ENCODE measurements at places on chromosomes 13 and 19.

- DNase-seq: no peak
Observed at GRCh38 chr19:57338877-57339276, 12.2 kb upstream of the ZNF304 start.

DNA sequence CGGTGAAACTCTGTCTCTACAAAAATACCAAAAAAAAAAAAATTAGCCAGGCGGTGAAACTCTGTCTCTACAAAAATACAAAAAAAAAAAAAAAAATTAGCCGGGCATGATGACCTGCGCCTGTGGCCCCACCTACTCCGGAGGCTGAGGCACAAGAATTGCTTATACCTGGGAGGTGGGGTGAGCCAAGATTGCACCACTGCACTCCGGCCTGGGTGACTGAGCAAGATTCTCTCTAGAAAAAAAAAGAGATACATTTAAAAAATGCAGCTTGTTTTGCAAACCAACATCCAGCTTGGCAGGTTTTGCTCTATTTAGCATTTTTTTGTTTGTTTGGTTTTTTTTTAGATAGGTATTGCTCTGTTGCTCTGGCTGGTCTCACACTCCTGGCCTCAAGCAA is 6.7 kb upstream of the PGPEP1 start:
- no peak for DNase-seq

GRCh38 chr13:77725071-77725470 is 27.6 kb downstream of the SLAIN1 start:
- DNase-seq: no peak

DNA sequence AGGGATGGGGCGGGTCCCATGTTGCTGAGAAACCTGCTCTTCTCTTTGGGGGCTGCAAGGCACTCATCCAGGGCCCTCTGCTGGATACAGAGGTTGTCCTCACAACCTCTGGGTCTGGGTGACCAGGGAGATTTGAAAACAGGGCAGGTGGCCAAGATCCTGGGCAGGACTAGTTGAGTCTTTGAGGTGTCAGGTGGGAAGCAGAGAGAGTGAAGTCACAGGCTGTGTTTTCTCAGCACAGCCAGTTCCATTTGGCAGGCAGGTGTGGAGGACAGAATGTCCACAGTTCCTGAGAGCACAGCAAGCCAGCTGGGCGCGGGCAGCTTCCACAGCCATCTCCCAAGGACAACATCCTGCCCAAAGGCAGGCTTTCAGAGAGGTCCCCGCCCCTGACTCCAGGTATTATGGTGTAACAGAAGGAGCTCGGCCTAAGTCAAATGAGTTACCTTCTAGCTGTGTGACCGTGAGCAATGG is 118.8 kb downstream of the NUFIP1 start:
- DNase-seq: no peak

DNA sequence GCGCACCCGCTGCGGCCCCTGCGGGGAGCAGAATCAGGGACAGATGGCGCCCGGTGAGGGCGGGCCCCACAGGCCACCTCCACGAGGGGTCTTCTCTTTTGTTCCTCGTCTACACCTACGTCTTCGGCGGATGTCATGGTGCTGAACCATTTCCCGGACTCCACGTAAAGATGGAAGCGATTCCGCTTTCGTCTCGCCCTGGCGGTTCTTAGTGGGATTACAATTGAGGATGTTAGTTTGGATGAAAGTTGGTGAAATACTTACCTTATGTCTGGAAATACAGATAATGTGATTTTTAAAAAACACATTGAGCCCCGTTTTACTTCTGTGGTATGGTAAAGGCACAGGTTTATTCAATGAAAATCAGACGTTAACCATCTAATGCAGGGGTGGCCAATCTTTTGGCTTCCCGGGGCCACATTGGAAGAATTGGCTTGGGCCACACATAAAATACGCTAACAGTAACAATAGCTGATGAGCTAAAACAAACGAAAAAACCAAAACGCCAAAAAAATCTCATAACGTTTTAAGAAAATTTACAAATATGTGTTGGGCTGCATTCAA is 1.4 kb upstream of the ZMYM5 start:
- DNase-seq: peak; percentile 65

DNA sequence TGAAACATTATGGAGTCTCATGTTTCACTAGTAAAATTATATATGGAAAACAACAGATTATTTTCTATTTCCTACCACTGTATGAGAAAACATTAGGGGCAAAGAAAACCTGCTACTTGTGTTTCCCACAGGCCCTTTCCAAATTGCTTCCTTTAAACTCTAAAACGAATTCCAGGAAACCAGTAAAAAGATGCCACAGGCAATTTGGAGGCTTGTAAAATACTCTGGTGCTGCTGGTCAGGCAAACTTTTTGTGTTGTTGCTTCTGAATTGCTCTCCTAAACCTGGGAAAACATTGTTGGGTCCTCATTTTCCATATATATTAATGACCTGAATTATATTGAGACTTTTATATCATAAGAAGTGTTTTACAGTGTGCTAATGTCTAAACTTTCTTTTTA is 141.5 kb downstream of the TDRD3 start:
- no peak for DNase-seq

DNA sequence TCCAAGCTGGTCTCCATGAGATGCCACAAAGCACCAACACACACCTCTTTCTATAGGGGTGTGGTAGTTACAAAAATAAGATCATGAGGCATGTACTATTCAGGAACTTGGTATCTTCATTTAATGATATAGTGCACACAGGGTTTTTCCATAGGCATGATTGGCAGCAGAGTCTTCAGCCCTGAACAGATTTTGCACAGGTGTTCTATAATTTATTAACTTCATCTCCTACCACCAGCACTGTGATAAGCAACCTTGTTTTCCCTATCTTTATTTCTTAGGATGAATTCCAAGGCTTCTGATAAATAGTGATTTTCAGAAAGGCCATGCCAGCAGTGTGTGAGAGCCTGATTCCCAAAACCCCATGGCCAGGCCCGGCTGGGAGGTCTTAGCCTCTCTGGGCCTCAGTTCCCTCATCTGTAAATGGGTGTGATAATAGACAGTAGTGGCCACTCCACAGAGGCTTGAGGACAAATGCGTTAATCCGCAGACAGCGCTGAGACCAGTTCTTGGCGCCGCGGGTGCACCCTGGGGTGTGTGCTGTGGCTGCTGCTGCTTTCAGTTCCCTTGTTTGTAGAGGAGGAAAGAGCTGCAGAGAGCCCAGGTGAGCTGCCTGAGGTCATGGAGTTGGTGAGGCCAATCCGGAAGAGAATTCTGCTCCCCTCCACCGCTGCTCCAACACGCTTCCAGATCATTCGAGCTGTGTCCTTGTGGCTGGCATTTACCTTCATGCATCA is 33.1 kb downstream of the DHRS12 start:
- DNase-seq: no peak

GRCh38 chr13:96958286-96958891 is 35.9 kb downstream of the OXGR1 start:
- DNase-seq: peak; percentile 12

DNA sequence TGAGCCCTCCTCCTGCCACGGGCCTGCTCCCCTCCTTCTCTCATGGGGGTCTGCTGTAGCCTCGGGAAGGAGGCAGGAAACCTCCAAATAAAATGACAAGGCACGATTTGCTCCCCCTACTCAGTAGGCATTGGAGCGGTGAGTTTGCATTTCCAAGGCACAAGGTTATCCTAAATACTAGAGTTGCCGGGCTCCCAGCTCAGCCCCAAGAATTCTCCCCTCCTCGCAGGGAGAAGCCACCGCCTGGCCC is 1.5 kb downstream of the CEBPA start:
- no peak for DNase-seq

- no peak for DNase-seq
Observed at GRCh38 chr19:1278713-1279660, 3.7 kb downstream of the FAM174C start.

GRCh38 chr19:41769608-41770007 is 14.3 kb downstream of the CEACAM6 start:
- DNase-seq: no peak
